ENCODE measurements at places on chromosomes 7 and 10.

DNA sequence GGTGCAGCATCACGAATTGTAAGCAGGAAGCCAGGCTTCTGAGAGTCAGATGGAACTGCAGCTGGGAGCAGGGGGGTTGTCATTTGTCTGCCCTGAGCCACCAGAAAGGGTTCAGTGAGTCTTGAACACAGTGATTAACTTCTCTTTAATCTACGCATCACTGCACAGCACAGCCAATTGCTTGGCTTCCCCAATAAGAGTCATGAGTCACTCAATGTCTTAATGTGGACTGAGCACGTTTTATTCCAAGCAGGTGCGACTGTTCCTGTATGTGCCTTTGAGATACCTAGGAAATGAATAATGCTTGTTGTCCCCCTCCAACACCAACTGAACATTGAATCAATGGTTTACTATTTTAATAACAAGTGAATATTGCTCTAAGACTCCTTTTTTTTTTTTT, 26.0 kb upstream of the PLEKHA1 start:
- peak; percentile 48 for DNase-seq

- no peak for DNase-seq
These were observed 59.1 kb downstream of the STK32C start for GRCh38 chr10:132248455-132249225.

GRCh38 chr7:27168265-27168947, 3.1 kb upstream of the HOXA9 start:
- DNase-seq = no peak

- DNase-seq = no peak
These were observed 44.6 kb upstream of the GRB10 start for GRCh38 chr7:50827281-50827680.

DNA sequence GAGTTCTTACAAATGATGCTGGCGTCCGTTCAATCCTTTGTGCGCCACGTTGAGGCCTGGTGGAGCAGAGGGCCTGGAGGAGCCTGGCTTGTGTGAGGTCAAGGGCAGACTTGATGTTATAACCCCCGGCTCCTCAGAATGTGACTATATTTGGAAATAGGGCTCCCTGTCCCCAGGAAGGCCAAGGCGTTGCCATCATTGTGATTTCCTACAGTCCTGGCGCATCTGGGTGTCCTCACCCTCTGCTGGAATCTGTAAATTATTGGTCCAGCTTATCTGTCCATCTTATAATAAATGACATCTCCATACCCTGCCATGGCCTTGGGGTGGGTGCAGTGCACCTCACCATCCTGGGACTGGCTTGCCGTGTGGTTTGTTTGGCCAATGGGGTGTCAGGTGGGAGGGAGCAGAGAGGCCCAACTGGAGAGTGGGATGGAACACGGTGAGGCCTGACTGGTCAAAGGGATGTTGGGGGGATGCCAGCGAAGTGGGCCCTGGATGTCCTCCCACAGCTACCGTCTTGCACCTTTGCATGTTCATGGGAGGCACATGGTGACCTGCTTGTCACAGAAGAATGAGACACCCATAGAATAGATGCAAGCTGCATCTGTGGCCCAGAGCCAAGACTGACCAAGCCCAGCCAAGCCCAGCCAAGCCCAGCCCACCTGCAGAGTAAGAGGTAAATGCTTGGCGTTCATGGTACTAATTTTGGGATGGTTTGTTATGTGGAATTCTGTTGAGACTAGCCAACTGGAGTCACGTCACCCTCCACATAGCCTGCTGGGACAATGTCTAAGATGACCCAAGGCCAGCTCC, 11.1 kb upstream of the LRRC27 start:
- DNase-seq = no peak

GRCh38 chr7:119105381-119105780, 880.9 kb downstream of the ANKRD7 start:
- DNase-seq = no peak

GRCh38 chr10:132533571-132534260, 3.9 kb upstream of the INPP5A start:
- no peak for DNase-seq

GRCh38 chr7:70230761-70231160, 632.5 kb downstream of the AUTS2 start:
- DNase-seq = no peak

DNA sequence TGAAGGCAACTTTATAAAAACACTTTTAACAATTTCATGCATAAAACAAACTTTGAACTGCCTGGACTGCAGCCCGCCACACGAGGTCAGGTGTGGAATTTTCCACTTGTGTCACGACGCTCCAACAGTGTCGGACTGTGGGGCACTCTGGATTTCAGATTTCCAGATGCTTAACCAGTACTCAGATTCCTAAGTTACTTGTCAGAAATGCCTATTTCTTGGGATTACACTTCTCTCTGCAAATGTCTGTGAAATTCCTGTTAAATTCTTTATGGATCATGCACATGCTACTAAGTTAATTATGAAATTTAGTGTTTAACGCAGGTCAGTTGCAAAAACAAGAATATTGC, 473 bp upstream of the GPER1 start:
- DNase-seq = no peak

- no peak for DNase-seq
These were observed 216.3 kb upstream of the SHH start for GRCh38 chr7:156028521-156028920.

DNA sequence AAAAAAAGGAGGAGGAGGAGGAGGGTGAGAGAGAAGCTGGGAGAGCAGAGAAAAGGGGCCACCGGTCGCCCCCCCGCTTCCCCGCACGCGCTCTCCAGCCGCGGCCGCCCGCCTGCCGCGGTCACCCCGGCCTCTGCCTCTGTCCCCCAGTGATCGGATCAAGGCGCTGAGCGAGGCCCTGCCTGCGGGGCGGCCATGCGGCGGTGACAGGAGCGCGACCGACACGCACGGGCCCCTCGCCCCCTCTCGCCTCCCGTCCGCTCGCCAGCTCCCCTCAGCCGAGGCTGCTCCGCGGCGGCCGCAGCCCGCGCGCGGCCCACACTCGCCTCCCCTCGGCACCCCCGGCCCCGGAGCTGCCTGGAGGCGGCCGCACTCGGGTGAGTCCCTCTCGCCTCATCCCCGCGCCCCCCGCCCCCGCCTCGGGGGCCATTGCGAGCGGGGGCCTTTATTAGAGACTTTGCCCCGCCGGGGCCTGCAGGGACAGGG, at the start of gene GTF2I:
GTF2I (plus strand) TSS at position 27 of the 486 bp plus-strand sequence. CDS start 31,411 bp downstream, outside the sequence.
- DNase-seq = no peak

DNA sequence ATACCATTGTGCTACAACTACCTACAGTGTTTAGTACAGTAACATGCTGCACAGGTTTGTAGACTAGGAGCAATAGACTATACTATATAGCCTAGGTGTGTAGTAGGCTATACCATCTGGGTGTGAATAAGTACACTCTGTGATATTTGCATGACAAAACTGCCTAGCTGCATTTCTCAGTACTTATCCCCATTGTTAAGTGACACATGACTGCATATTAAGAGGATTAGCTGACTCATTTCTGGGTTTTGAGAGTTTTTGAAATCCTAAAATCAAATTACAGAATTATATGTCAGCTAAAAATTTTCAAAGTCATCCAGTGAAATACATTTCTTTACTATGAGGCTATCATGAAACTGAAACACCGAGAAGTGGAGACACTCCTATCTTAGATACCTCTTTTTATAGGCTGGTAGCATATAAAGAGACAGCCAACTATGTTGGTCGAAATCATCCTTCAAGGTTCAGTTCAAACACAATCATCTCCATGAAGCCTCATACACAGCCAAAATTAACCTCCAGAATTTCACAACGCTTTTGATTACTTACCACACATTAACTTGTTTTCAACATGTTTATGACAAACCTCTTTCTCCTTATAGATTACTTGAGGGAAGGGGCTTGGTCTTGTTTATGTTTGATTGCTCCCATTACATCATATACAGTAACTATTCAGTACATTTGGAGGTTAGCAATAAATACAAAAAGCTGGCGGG, 89.8 kb upstream of the ANK3 start:
- no peak for DNase-seq
